ENCODE measurements at places on chromosomes 16 and 17.

DNA sequence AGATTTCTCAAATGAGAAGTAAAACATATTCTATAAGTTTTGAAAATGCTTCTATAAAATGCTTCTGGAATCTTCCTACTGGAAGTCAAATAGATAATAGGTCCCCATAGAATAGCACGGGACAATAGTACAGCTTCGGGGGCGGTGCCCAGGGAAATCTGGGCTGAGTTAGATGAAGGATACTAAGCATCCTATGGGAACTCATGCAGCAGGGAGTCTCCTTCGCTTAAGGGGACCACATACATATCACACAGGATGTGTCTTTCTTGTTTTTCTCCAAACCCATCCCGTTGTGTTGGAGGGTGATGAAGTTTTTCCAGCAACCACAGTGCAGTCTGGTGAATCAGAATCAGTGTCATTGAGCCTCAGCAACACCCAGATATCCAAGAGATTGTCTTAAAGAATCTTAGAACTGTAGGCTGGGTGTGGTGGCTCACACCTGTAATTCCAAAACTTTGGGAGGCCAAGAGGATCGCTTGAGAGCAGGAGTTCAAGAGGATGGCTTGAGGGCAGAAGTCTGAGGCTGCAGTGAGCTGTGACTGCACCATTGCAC is 84.2 kb downstream of the PITPNC1 start:
- no peak for DNase-seq

DNA sequence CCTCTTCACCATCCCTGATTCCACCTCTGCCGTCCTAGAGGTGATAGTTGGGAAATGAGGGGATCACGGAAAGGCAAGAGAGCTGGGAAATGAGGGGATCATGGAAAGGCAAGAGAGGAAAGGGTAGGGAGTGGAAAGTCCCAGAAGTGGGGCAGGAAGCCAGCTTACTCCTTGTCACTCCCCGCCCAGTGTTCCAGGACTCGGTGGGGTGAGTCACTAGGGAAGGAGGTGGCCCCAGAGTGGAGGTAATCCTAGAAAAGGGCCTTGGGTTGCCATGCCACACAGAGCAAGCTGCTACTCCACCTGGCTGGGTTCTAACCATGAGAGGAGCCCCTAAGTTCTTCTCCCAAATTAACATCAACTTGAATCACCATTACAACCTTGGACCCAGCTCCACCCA is 14.8 kb downstream of the ALOXE3 start:
- DNase-seq = no peak

GRCh38 chr17:75757086-75757681 is 7.8 kb downstream of the GALK1 start:
- no peak for DNase-seq

- DNase-seq = no peak
Measured at GRCh38 chr16:30054959-30055553, 10.5 kb upstream of the ALDOA start.

DNA sequence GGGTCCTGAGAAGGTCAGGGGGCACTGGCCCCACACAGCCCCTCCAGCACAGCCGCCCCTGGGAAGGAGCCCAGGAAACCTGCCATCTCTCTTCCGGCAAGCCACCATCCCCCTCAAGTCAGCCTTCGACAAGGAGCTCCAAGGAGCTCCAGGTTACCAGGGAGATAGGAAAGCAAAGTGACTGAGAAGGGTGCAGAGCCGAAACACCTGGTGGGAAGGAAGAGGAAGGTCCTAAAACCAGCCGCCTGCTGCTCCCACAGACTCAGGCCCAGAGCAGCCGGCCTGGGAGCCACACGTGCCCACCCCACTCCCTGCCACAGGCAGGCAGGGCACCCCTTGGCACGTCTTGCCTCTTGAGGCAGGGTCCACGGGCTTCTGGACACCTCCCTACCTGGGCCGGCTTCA is 80.7 kb downstream of the TIMM22 start:
- DNase-seq = no peak

DNA sequence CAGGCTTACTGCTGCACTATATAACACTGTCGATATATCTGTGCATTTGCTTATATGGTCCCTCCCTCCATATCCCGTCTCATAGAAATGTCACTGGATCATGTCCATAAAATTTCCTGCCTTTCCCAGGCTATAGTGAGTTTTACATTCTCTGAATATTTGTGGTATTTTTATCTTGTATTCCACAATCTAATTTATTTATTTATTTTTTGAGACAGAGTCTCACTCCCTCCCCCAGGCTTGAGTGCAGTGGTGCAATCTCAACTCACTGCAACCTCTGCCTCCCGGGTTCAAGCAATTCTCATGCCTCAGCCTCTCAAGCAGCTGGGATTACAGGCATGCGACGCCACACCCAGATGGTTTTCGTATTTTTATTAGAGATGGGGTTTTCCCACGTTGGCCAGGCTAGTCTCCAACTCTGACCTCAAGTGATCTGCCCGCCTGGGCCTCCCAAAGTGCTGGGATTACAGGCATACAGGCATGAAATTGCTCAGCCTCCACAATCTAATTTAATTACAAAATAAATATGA is 12.9 kb downstream of the TRIM37 start:
- DNase-seq = no peak

DNA sequence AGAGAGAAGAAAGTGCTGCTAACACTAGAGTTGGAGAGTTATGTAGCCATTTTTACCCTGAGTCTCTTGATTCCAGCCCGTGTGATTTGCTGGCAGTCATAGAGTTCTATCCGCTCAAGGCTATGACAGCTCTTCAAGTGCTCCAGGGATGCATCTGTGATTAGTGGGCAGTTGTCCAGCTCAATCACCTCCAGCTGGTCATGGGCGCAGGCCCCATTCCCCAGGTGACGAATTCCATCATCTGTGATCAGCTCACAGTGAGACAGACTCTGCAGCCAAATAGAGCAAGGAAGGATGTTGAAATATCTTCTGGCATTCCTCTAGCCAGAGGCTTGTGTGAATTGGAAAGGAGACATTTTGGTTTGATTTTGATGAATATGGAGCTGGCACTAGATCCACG is 38.4 kb upstream of the STAC2 start:
- DNase-seq = no peak

DNA sequence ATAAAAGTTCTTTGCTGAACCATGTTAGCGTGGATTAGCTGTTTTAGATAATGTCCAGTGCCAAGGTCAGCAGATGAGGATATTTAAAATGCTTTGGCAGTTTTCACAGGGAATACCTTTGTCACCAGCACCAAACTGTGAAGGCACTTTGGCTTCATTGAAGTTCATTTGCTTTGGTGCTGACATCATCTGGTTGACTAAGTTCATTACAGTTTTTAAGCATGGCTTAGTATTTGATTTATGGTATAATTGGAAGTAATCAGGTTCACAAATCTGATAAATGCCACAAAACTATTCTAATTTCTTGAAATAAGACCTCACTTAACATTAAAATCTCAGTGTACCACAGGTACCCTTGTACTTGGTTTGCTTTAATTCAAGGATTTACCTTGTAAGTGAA is 4.3 kb downstream of the GID4 start:
- DNase-seq = no peak

GRCh38 chr17:74078363-74078941 is 125.0 kb upstream of the RPL38 start:
- DNase-seq = no peak

GRCh38 chr16:30418350-30419181 is 11.2 kb downstream of the ZNF771 start:
- no peak for DNase-seq
